Activated CD4-positive, alpha-beta T cell treated with anti-CD3 and anti-CD28 coated beads, Interleukin-2, amount 50 U/mL, for 48 hours (primary cell): ENCODE measurements at places on chromosomes 6 and 20.
A peak's percentile ranks its signal among the peaks of the same experiment; 100 is the strongest.

DNA sequence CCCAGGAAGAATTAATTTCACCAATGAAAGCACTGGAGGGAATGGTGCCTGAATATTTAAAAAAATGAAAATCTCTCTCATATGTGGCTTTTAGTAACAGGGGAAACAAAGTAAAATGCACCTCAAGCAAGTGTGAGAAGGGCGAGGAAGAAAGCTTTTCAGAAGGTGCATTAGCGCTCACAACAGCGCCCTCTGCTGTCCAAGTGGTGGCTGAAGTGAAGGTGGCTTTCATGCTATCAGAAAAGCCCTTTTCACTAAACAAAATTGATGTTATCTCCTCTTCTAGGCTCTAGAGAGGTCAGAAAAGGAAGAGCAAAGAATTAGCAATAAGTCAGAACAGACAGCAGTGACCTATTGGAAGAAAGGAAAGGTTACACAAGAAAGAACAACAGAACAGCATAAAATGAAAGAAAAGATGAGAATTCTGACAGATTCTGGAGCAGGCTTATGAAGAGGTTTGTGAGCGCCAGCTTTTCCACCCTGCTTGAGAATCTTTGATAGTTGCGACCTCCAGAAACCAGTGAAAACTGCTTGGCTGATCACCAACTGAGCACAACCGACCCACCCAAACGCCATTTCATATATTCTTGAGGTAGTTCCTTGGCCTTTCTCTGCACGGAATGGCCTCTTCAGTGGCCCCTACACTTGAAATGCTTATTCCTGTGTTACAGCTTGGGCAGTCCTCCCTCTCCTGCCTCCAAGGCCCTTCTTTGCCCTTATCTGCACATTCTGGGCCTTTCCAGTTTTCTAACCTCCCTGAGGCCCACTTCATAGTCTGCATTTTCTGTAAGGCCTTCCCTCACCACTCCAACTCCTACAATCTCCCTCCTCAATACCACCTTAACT lies 45.3 kb downstream of the SMLR1 start:
- DNase-seq = peak; percentile 79

- DNase-seq = no peak
Measured at GRCh38 chr20:61733891-61734732, 331.6 kb downstream of the TAF4 start.

DNA sequence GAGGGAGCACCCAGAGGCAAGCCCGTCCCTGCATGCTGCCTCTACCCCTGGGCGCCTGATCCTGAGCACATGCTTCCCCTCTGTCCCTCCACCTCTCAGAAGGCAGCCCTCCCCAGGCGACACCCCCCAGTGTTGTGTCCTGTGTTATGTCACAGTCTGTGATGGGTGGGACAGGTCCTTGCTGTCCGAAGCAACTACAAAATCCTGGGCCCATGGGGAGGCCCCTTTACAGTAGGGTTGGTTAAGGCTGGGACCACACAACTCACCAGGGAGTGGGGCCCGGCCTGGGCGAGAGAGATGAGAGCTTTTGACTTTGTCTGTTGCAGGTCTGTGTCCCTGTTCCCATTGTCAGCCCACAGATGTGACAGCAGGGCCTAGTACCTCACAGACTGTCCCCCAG lies 78.0 kb downstream of the DHX35 start:
- no peak for DNase-seq

GRCh38 chr6:121285041-121285440 lies 49.2 kb downstream of the TBC1D32 start:
- no peak for DNase-seq

DNA sequence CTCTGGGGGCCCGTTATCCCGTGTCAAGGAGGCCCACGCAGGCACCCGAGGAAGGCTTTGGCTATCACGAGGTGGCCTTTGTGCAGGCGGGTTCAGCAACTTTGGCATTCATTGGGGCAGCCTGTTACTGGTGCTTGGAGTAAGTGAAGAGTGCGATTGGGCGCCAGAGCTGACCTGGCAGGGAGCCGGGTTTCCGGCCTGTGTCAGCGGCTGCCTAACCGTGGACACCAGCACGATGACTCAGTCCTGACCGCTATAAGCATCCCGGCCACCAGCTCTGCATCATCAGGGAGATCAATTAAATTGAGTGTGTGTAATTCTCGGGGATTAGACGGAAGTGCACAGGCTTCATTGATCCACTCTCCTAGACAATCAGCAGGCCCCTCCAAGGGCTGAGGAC lies 45.9 kb downstream of the CDH4 start:
- DNase-seq = no peak

DNA sequence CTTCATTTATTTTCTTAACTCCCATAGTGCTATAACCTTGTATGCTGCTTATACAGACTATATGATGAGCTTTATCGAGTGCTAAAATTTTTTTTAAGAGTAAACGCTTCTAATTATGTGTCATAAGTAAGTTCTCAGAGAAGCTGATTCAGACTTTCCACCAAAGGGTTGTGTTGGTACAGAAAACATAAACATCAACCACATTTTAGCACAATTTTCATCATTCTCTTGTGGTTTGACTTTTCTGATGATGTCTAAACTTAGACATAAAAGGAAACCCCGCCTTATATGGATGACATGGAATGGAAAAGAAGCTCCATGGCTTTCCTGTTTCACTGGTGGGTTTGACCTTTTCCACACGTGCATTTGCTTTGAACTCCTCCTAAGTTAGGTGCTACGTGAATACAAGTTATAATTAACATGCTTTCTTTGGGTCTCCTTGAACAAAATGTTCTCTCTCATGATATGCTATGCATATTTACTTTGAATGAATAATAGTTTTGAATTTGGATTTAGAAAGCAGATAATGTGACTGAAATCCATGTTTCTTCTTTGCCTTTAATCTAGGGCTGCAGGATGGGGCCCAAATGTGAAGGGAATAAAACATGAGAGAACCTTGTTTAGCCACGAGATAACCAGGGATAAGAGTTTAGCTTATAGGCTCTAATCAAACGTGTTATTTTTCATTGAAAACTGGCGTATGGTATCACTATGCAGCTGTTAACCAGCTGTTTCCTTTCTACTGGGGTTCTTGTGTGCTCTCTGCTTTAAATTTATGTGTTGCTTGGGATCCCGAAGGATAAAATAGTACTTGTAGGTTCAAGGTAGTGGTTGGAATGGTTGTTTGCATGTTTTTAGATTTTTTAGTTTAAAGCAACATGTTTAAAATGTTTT lies 127.1 kb upstream of the AHI1 start:
- no peak for DNase-seq

DNA sequence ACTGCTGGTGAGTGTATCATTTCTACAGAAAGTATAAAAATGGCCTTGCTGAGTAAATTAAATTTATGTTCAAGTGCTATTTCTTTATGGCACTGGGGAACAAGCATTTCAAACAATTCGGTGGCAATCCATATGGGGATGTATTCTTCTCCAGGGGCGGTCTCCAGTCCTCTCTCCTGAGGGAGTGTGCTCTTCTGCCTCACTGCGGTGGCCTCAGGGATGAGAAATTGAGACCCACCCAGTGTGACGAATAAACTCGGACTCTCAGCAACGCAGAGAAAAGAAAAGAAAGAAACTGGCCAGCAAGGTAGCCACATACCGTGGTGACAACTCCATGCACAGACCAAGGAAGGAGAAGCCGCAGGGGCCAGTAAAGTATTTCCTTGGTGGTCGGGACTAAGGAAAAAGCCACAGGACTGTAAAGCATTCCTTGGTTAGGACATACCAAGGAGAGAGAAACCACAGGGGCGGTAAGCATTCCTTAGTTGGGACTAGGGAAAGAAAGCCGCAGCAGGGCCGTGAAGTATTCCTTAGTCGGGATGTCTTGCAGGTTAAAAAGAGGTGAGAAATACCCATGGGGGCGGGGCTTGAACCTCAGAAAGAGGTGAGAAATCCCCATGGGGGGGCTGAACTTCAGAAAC lies 13.6 kb upstream of the GOPC start:
- no peak for DNase-seq

DNA sequence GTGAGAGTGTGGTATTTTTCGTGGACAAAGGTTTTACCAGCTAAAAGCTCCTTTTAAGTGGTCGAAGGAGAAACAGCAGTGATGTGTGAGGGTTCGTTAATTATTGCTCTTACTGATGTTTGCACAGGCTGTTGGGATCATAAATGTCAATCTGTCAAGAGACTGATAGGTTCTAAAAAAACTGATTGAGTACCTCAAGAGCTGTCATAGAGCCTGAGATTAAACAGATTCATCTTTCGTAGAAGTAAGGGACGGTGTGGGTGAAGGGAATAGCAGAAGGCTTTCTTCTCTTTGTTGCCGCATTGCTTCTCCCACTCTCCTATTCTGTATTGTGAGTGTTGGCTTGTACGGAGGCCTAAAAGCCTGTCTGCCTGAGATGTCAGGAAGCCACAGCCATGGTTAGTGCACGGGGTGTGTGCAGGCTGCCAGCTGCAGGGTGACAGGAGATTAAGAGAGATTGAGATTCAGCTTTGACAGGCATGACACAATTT lies 291.0 kb downstream of the ZFAND3 start:
- DNase-seq = no peak

DNA sequence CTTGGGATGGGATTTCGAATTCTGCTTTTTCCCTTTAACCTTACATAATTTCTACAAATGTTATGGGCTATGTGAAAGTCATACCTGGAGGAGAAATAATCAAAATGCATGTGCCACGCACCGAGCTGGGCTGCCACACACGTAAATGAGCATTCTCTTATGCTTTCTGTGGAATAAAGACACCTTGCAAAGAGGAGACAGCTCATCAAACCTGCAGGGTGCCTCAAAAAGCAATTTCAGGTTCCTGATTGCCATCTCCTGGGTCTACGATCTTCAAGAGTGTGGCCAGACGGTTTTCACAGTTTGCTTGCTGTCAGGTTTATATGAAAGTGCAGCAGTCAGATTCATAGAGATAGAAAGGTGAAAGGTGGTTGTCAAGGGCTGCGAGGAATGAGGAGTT lies 36.6 kb downstream of the DUSP22 start:
- DNase-seq = no peak

DNA sequence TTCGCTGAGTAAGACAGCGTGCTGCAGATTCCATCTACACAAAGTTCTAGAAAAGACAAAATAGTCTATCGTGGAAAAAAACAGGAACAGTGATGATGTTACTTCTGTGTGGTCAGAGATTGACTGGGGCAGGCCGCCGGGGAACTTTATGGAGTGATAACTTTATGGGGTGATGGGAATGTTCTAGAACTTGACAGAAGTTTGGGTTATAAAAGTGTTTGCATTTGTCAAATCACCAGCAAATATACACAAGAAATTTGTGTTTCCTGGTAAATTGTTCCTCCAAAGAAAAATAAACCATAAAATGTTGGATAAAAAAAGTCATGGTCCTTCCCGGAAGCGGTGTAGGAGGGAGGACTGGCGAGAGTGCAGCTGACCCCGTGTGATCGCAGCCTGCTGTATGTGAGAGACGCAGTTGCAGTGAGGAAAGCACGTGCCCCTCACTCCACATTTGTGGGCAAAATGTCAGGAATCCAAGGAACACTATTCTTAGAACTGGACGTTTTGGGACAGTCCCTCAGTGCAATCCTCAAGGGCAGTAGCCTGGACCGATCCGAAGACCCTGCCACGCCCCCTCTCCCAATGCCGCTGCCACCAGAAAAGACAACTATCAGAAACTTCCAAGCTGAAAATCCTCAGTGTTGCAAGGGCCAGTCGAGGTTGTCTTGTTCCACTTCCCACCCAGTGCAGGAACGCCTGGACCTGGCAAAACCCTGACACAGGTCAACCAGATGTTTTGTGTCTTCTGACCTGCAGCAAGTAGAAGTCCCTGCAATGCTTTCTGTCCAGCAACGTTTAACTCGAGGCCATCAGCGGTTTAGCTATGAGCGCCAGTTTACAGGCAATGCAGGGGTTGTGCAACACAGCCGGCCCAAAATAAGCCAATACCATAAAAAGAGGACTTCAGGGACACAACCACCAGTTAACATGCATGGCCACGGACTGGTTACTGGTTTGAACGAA lies 80.5 kb upstream of the QKI start:
- no peak for DNase-seq

- no peak for DNase-seq
Measured at GRCh38 chr6:49118478-49118877, 344.6 kb downstream of the MMUT start.

DNA sequence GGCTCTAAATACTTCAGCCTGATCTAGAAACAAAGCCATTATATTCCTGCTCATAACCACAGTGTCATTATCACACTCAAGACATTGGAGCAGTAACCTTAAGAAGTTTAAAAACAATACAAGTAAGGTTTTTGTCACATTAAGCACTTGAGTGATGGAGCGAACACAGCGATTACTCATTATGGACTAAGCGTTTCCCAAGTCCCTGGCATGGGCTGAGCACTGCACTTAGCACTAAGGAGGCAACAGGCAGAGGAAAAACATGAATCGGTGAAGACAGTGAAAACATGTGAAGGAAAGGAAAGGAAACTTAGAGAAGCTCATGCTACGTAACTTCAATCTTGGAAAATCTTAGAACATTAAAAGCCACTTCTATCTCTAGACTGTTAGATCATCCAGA lies 108.7 kb downstream of the SLC24A3 start:
- no peak for DNase-seq

GRCh38 chr6:27679964-27680694 lies 207.2 kb upstream of the ZNF184 start:
- no peak for DNase-seq

DNA sequence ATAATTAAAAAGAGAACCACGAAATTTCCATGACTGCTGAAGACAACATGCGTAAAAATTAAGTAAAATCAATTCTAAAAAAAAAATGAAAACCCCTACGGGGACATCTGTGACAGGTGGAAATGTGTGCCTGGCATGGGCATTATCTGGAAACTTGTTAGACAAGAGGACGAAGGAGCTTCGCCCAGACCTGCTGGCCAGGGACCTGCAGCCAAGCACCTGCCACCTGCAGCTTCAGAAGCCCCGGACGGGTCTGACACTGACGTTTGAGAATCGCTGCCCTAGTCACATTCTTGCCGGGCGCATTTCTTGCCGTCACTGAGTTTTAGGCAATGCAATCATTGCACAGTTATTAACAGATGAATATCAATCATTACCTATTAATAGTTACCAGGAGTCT lies 140.3 kb downstream of the SMOC2 start:
- DNase-seq = no peak

GRCh38 chr6:131281471-131282270 lies 146.4 kb downstream of the AKAP7 start:
- peak; percentile 46 for DNase-seq

- no peak for DNase-seq
Measured at GRCh38 chr6:98352348-98352747, 482.0 kb upstream of the POU3F2 start.

DNA sequence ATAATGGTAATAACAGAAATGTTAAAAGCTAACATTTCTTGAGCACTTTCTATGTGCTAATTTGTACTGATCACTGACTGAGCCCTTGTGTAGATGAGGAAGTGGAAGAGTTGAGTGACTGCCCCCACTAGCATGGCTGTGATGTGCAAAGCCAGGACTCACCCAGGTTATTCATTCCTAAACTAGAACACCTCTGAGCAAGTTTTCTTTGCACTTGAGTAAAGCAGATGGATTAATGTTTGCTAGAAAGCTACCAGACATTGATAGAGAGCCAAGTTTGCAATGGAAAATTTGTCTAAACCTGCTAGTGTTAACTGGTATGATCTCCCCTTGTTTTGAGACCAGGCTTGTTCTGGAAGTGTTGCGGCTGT lies 467.4 kb upstream of the PLCB4 start:
- no peak for DNase-seq
